ENCODE measurements at places on chromosomes 12 and 14.

DNA sequence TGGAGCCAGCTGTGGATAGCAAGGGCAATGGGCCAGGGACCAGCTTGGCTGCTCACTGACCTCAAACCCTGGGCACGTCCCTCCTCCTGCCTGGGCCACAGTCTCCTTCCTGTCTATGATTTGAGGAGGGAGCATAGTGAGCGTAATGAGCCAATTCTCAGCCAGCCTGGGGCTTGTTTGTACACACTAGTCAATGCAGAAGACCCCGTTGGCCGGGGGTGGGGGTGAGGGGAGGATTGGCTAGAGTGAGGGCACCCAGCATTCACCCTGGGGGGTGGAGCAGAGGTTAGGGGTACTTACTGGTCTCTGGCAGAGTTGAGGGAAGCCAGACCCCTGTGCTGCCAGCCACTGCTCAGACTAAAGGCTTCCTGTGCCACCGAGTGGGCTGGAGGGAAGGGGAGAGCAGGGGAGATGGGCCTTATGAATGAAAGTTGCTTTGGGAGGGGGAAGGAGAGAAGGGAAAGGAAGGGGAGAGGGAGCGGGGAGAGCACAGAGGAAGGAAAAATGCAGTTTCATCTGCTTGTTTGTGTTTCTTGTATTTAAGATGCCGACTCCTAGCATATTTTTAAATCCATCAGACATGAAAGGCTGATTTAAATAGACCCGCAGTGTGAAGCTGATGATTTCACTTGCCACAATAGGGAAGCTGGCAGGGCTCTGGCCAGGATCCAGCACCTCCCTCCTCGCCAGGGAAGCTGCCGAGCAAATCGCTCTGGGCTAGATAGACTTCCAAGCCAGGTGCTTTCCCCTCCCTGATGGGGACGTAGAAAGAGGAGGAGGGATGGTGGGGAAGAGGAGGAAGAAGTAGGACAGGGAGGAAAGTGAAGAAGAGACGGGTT is 114.0 kb downstream of the PRMT8 start:
- no peak for DNase-seq

- DNase-seq, result no peak
Observed at GRCh38 chr12:116372815-116373214, 95.3 kb upstream of the MED13L start.

GRCh38 chr14:101501341-101501740 is 60.0 kb upstream of the DIO3 start:
- DNase-seq, result no peak

GRCh38 chr12:129385637-129385990 is 518.2 kb downstream of the TMEM132D start:
- DNase-seq, result no peak

All from KG1 (cell line).